ENCODE measurements at places on chromosomes 3 and 15.
A peak's percentile ranks its signal among the peaks of the same experiment; 100 is the strongest.

DNA sequence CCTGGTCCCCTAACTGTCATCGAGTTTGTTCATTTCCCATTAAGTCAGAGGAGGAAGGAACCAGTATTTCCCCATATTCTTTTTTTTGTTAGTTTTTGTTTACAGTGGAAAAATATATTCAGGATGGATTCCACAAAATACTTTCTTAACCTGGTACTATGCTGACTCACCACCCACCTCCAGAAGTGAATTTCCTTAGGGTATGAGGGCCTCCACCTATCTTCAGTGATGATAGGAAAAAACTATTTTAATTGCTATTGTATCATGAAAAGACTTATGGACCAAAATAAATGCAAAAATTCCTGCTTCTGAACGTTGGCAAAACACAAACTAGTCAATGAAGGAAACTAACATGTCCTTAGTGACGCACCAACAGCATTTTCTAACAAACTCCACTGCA, 64.2 kb upstream of the FOXP1 start:
- DNase-seq, result no peak

DNA sequence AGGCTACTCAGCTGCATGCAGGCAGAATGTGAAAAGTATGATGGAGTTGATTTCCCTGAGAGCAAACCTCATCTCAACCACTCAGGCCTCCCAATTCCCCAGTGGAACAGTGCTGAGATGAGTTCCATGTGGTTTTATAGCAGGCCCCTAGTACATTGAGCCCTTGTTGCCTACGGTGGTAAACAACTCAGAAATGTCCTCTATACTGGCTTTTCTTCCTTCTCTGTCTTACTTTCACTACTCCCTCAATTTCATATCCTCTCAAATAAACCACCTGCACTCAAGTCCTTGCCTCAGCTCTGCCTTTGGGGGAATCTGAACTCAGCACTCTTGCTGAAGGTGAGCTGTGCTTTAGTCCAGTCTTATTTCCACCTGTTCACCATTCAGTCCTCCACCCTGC, 399.9 kb downstream of the PDCD6IP start:
- DNase-seq, result no peak

DNA sequence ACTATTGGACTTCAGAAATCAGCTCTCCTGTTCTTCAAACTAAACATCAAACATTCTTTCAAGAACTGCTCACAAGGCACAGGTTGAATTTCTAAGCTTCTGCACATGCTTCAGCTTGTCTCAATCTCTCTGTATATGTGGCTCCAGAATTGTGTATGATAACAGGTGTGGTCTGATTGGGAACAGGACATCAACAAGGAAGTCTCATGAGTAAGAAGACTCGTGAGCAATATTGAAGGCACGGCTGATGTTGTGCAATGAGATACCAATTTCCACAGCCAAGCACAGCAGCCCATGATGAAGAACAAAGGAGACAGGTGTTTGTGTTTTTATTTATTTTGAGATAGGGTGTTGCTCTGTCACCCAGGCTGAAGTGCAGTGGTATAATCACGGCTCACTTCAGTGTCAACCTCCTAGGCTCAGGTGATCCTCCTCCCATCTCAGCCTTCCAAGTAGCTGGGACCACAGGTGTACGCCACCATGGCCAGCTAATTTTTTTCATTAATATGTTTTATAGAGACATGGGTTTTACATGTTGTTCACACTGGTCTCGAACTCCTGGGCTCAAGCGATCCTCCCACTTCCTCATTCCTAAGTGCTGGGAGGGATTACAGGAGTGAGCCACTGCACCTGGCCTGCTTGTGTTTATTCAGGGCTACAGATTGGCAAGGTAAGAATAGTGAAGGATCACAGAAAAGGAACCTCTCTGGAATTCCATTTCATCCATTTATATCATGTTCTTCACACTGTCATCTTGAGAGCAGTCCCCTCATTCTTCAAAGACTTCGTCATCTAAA, 32.2 kb upstream of the ABHD17C start:
- no peak for DNase-seq

DNA sequence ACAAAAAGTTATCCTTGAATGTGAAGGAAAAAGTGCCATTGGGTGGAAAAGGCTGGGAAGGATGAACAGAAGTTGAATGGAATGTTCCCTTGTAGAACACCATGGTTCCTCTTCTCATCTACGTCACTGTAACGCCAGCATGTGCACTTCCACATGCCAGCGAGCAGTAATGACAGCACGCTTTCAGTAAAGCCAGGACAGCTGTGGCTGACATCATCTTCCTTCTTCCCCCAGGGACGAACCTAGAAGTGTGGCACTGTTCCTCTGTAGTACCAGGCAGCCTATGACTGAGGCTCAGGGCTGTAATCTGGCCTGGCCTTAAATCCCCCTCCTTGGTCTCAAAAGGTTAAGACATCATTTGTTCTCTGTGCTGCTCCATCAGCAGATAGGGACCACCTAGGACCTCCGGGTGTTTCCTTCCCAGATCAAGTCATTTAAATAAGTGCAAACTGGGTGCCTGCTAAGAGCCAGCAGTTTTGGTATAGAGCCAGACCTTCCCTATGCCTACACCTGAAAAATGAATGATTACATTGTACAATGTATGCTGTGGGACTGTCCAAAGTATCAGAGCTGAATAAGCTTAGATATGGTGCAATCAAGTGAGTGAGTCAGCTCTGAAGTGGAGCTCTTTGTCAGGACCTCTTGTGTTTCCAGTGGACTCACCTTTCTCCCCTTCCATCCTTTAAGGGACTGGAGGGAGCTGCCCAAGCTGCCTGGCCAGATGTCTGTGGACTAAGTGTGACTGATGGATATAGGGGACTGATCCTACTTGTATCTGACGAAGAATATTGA, 5.6 kb upstream of the SRPRB start:
- DNase-seq, result no peak

- DNase-seq, result no peak
Observed at GRCh38 chr3:25971736-25972135, 181.8 kb downstream of the OXSM start.

DNA sequence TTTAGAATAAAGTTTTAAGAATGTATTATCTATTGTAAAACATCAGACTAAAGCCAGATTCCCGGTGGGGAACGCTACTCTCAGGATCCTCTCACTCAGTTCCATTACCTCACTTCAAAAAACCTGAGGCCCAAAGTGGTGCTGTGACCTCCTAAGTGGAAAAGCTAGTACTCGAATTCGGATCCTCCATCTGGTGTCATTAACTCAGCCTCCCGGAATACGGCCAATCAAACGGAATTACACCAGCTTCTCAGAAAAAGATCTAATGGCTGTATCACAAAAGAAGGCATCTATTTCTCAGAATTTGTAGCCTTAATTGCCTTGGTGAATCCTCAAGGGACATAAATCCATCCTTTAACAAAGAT, 627 bp downstream of the ACAD11 start:
- DNase-seq, result no peak

GRCh38 chr3:96012939-96013338, 801.5 kb upstream of the EPHA6 start:
- DNase-seq, result no peak

- DNase-seq, result no peak
Observed at GRCh38 chr15:51359981-51360380, 18.5 kb downstream of the GLDN start.

DNA sequence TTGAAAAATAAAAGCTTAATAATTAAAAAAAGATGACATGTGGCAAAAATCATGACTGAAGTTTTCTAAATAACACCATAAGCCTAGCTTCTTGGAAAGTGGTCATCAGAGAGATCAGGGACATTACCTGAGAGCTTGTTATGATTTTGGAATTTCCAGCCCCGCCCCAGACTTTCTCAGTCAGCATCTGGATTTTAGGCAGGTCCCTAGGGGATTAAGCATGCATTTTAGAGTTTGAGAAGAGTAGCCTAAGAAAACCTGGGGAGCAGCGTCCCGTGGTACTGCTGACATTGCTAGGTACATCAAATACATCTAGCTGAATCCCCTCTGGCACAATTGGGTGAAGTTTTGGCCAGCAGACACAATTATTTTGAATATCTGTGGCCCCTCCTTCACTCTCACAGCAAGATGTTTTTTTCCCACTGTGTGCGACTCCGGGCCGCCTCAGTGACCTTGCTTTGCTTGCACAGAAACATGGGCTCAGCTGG, 58.7 kb upstream of the MEF2A start:
- DNase-seq, result peak; percentile 55

DNA sequence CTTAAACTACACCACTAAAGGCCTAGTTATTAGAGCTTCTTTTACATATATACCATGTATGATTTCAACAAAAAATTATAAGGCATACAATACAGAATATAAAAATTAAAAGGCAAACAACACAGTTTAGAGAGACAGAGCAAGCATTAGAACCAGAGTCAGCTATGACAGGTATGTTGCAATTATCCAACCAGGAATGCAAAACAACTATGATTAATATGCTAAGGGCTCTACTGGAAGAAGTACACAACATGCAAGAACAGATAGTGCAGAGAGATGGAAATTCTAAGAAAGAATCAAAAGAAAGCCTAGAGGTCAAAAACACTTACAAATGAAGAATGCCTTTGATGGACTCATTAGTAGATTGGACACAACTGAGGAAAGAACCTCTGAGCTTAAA, 39.6 kb downstream of the CCDC54 start:
- no peak for DNase-seq

DNA sequence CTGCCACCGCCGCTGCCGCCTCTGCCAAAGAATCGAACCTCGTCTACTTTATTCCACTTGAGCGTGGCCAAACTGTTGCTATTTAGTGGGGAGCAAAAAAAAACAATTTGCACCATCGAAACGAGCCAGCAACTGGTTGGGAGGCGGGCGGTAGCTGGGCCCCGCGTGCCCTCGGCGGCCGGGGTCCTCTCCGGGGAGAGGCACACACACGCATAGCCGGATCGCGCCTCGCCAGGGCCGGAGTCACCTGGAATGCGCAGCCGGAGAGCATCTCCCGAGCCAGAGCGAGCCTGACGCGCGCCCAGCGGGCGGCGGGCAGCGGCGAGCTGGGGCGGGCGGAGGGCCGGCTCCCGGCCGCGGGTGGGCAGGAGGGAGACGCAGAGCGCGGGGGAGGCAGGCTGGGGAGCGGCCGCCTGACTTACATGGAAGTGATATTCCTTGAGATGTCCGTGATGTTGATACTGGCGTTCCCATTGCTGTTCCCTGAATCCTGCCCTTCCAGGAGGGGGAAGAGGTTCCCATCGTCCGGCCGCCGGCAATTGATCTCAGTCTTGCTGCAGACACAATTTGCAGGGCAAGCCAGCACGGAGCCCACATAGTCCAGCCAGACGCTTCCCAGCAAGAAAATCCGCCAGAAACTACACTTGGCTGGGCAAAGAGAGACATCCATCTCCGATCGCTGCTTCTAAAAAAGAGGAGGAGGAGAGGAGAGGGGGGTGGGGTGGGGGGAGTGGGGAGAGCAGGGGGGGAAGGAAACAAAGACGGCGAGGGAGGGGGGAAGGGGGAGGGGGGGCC, 858 bp downstream of the NTRK3 start:
- no peak for DNase-seq
